ENCODE measurements at places on chromosomes 1 and 21. TPM values are rescaled to one million over a fixed set of nuclear protein-coding genes. Genes with fewer than 3 reads are reported as not detected.
A peak's percentile ranks its signal among the peaks of the same experiment; 100 is the strongest.

The CHI3L1 gene
- 0.27 TPM for total RNA-seq

- H3K36me3 ChIP-seq, result no peaks in the 10 kb centered on the region
- DNase-seq, result no peak
- H3K27ac ChIP-seq, result peak overlapping the region; percentile 21
- H3K4me1 ChIP-seq, result peaks cover 63% of the 10 kb centered on the region
Measured at GRCh38 chr21:33115631-33116510, 45.9 kb downstream of the OLIG1 start.

GRCh38 chr21:36647279-36648093, 51.4 kb upstream of the SIM2 start:
- no peak overlapping the region for H3K4me3 ChIP-seq
- H3K27me3 ChIP-seq, result peaks cover 2% of the 10 kb centered on the region
- H3K36me3 ChIP-seq, result no peaks in the 10 kb centered on the region
- H3K4me1 ChIP-seq, result peaks cover 15% of the 10 kb centered on the region
- H3K27ac ChIP-seq, result peak overlapping the region; percentile 59

- H3K36me3 ChIP-seq, result peaks cover 6% of the 10 kb centered on the region
- H3K4me1 ChIP-seq, result peaks cover 25% of the 10 kb centered on the region
- H3K27ac ChIP-seq, result no peak overlapping the region
- H3K4me3 ChIP-seq, result no peak overlapping the region
Measured at GRCh38 chr21:41653954-41654491, 112.8 kb downstream of the RIPK4 start.

DNA sequence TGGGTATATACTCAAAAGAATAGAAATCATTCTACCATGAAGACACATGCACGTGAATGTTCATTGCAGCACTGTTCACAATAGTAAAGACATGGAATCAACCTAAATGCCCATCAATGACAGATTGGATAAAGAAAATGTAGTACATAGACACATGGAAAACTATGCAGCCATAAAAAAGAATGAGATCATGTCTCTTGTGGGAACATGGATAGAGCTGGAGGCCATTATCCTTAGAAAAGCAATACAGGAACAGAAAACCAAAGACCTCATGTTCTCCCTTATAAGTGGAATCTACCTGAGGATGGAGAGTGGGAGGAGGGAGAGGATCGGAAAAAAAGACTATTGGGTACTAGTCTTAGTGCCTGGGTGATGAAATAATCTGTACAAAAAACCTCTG, 143.9 kb downstream of the RHOU start:
- no peak overlapping the region for H3K4me3 ChIP-seq
- DNase-seq, result no peak
- H3K27ac ChIP-seq, result no peak overlapping the region
- H3K36me3 ChIP-seq, result peaks cover 7% of the 10 kb centered on the region
- H3K27me3 ChIP-seq, result peaks cover 1% of the 10 kb centered on the region

DNA sequence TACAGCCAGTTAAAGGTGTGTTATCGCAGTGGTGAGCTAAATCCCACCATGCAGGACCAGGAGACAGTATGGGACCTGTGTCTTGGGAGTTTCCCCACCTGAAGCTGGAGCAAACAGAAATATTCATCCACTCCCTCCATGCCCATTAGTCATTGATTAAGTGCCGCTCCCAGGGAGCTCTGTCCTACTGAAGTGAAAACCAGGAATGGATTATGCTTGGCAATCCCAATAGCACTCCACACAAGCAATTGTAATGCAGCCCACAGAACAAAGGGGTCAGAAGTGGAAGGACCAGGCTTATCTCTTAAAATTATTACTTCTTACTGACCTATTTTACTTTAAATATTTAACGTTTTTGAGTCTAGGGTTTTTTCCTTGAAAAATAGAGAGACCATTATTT, 1005.4 kb downstream of the ADGRL2 start:
- no peaks in the 10 kb centered on the region for H3K36me3 ChIP-seq
- no peaks in the 10 kb centered on the region for H3K27me3 ChIP-seq
- peaks cover 16% of the 10 kb centered on the region for H3K4me1 ChIP-seq
- H3K4me3 ChIP-seq, result no peak overlapping the region
- DNase-seq, result no peak

DNA sequence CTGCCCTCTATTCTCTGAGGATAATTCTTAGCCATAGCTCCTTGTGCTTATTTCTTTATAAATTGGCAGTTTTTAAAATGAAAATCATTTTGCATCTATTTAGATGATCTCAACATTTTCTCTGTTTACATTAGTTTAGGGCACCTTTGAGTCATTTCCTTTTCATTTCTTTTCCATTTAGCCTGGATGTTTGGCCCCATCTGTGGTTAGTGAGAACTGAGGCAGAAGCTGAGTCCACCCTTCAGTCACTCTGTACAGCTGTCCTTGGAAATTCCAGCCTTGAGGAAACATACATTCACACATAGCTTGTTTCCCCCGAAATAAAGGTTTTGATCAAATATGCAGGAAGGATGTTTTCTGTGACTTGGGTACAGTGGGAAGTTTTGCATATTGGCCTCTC, 123.7 kb downstream of the NTNG1 start:
- DNase-seq, result no peak
- no peak overlapping the region for H3K27ac ChIP-seq
- peaks cover 10% of the 10 kb centered on the region for H3K4me1 ChIP-seq
- H3K4me3 ChIP-seq, result no peak overlapping the region
- no peaks in the 10 kb centered on the region for H3K36me3 ChIP-seq

- H3K27me3 ChIP-seq, result peaks cover 39% of the 10 kb centered on the region
- no peak for DNase-seq
- H3K36me3 ChIP-seq, result no peaks in the 10 kb centered on the region
- H3K4me1 ChIP-seq, result no peaks in the 10 kb centered on the region
Measured at GRCh38 chr1:47059376-47059775, 7.7 kb upstream of the CYP4Z1 start.

The OR2T2 gene
- not detected for total RNA-seq

The PTPN7 gene
- 0.98 TPM for total RNA-seq

The MPL gene
- 0.15 TPM for total RNA-seq

DNA sequence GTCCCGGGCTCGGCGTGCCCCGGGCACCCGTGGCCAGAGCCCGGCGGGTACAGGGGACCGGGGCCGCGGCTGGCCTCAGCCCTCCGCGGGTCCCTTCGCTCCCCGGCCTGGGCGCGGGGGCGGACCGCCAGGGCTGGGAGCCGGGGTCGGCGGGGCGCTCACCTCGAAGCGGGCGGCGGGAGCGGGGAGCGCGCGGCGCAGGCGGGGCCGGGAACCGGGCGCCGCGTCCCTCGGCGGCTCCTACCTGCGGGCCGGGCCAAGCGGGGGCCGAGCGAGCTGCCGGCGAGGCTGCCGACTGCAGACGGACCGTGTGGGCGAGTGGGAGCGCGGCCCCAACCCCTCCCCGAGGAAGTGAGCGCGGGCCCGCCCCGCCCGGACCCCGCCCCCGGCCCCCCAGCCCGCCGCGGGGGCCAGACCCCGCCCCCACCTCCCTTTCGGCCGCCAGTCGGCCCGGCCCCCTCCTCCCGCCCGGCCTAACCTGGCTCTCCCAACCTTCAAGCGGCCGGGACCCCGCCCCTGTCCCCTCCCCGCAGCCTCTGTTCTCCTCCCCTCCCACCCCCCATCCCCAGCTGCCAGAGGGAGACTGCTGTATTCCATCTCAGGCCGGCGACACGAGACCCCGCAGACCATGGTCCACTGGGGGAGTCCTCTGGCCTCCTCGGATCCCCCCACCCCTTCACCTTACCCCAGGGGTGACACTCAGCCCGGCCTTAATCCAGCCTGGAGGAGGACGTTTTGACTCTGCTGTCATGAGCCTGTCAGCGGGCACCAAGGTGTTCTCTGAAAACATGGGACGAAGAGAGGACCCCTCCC, at the start of gene FHL3:
FHL3 (minus strand) TSS at position 320 of the 813 bp plus-strand sequence. CDS start 6,102 bp downstream, outside the sequence.
- H3K4me3 ChIP-seq, result peak within 1 kb of the TSS; percentile 75
- H3K4me1 ChIP-seq, result peaks cover 48% of the 10 kb centered on the region
- H3K27ac ChIP-seq, result peak within 1 kb of the TSS; percentile 48
- H3K36me3 ChIP-seq, result no peaks in the 10 kb centered on the region
- H3K27me3 ChIP-seq, result peaks cover 4% of the 10 kb centered on the region
- DNase-seq, result peak; percentile 84

The IVNS1ABP gene
- total RNA-seq, result 141 TPM

The HPCA gene
- total RNA-seq, result 1.9 TPM

The TPTE gene
- total RNA-seq, result not detected

DNA sequence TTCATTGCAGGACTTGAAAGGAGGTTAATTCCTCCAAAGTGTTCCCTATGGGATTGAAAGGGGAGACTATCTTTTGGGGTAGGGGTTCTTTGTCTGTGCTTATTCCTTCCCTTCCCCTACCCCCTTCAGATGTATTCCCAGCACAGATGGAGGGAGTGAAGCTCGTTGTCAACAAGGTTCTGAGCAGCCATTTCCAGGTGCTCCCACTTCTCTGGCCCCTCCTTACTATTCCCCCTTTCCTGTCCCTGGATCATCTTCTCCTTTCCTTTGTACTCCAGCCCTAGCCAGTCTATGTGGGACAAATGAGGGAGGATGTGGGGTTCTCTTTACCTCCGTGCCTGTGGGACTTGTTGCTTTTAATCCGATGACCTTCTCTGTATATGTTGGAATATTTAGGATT, 899 bp downstream of the TOMM40L start:
- H3K36me3 ChIP-seq, result peaks cover 10% of the 10 kb centered on the region
- peaks cover 28% of the 10 kb centered on the region for H3K4me1 ChIP-seq
- no peaks in the 10 kb centered on the region for H3K27me3 ChIP-seq
- DNase-seq, result no peak

GRCh38 chr1:29488794-29489311, 252.5 kb downstream of the PTPRU start:
- H3K27ac ChIP-seq, result no peak overlapping the region
- H3K27me3 ChIP-seq, result no peaks in the 10 kb centered on the region
- no peak for DNase-seq
- no peak overlapping the region for H3K4me3 ChIP-seq
- peaks cover 12% of the 10 kb centered on the region for H3K4me1 ChIP-seq

DNA sequence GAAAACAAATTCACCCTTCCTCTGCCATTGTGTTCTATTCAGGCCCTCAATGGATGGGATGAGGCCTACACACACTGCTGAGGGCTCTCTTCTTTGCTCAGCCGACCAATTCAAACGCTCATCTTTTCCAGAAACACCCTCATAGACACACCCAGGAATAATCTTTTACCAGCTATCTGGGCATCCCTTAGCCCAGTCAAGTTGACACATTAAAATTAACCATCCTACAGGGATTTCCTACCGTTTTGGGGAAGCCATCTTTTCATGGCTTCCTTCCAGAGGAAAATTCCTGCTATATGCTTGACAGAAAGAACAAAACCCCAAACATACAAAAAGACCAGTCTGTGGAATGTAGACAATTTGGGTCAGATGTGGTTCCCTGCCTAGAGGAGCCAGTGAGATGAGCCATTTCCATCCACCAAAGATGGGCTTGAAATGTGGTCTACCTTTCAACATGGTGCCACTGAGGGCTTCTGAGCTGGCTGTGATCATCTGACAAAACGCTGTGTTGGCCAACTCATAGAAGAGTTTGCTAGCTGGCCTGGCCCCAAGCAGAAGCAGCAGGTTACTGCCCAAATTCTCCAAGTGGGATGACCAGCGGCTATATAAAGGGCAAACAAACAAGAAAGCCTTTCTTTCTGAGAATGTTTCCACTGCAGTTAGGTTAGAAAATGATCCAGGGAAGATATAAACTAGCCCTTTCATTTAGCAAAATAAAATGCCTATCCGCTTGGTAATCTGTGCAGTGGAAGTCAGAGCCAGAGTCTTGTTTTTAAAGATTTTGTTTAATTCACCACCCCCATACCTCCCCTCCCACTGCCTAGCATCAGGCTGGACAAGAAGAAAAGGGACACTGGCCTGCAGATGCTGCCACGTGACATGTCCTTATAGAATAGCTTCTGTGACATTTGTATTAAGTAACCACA, 69.1 kb upstream of the MRPS6 start:
- DNase-seq, result no peak
- H3K36me3 ChIP-seq, result no peaks in the 10 kb centered on the region
- no peak overlapping the region for H3K4me3 ChIP-seq
- no peaks in the 10 kb centered on the region for H3K27me3 ChIP-seq
- H3K27ac ChIP-seq, result no peak overlapping the region

GRCh38 chr1:46094471-46095005, 37.9 kb downstream of the PIK3R3 start:
- H3K27me3 ChIP-seq, result no peaks in the 10 kb centered on the region
- H3K4me3 ChIP-seq, result no peak overlapping the region
- H3K27ac ChIP-seq, result no peak overlapping the region
- H3K36me3 ChIP-seq, result peaks cover 3% of the 10 kb centered on the region

The TCHH gene
- 0.02 TPM for total RNA-seq

- no peak for DNase-seq
- H3K4me3 ChIP-seq, result no peak overlapping the region
- no peaks in the 10 kb centered on the region for H3K36me3 ChIP-seq
- no peaks in the 10 kb centered on the region for H3K4me1 ChIP-seq
Measured at GRCh38 chr1:31208361-31208945, 31.2 kb downstream of the NKAIN1 start.

The RNF186 gene
- not detected for total RNA-seq

The PRAMEF18 gene
- not detected for total RNA-seq

- H3K4me3 ChIP-seq, result no peak overlapping the region
- no peak overlapping the region for H3K27ac ChIP-seq
- no peaks in the 10 kb centered on the region for H3K4me1 ChIP-seq
- no peak for DNase-seq
Measured at GRCh38 chr1:2466270-2466665, 9.8 kb upstream of the PLCH2 start.

DNA sequence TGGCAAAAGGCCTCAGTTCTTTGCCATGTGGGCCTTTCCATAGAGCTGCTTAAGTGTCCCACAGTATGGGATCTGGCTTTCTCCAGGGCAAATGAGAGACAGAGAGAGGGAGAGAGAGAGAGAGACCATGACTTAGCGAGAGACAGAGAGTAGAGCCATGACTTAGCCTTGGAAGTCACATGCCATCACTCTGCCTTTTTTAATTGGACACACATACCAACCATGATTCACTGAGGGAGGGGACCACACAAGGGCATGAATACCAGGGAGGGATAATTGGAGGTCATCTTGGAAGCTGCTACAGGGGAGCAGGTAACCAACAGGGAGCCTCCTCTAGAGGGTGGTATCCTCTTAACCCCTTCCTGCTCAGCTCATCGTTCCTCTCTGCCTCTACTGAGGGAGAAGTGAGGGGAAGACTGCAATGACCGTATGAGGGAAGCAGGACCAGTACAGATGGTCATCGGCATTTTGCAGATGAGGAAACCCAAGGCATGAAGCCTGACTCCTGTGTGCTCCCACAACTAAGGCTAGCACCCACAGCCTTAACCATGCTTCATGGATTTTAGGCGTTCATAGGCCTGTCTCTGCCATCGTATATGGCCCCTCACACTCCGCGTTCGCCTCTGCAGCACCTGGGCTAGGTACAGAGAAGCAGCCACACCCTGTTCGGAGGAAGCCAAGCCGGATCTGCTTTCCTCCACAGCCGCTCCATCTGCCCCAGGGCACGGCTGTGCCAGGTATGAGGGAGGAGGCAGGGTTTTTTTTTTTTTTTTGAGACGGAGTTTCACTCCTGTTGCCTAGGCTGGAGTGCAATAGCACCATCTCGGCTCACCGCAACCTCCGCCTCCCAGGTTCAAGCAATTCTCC, 38.6 kb downstream of the MEF2D start:
- H3K4me1 ChIP-seq, result peaks cover 44% of the 10 kb centered on the region
- no peaks in the 10 kb centered on the region for H3K36me3 ChIP-seq
- H3K27me3 ChIP-seq, result no peaks in the 10 kb centered on the region
- no peak for DNase-seq
- no peak overlapping the region for H3K27ac ChIP-seq

- peaks cover 12% of the 10 kb centered on the region for H3K36me3 ChIP-seq
- H3K4me1 ChIP-seq, result peaks cover 16% of the 10 kb centered on the region
- no peak overlapping the region for H3K27ac ChIP-seq
- no peaks in the 10 kb centered on the region for H3K27me3 ChIP-seq
Measured at GRCh38 chr1:230061801-230062200, 5.2 kb upstream of the GALNT2 start.

Data from WTC11 (cell line).